ENCODE measurements at places on chromosomes 3 and 15.

- DNase-seq, result no peak
These were observed 156.1 kb downstream of the STAG1 start for GRCh38 chr3:136595913-136596697.

- no peak for DNase-seq
These were observed 111.8 kb downstream of the IGF2BP2 start for GRCh38 chr3:185713015-185713414.

GRCh38 chr3:16692486-16693344 is 87.5 kb upstream of the DAZL start:
- no peak for DNase-seq

GRCh38 chr3:79869461-79870312 is 101.9 kb upstream of the ROBO1 start:
- DNase-seq, result no peak

DNA sequence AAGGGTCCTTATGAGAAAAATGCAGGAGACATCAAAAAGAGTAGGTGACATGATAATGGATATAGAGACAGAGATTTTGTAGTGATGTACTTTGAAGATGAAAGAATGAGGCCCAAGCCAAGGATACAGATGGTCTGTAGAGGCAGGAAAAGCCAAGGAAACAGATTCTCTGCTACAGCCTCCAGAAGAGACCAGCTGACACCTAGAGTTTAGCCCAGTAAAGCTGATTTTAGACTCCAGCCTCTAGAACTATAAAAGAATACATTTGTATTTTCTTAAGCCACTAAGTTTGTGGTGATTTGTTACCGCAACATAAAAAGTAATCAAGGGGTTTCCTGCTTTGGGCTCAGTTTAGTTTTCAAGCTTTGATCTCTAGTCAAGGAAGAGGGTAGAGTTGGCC is 64.8 kb downstream of the STRIT1 start:
- no peak for DNase-seq

- DNase-seq, result no peak
These were observed 750 bp upstream of the HHLA2 start for GRCh38 chr3:108295421-108296175.

GRCh38 chr3:3200632-3201212 is 21.2 kb upstream of the CRBN start:
- DNase-seq, result peak; percentile 51

DNA sequence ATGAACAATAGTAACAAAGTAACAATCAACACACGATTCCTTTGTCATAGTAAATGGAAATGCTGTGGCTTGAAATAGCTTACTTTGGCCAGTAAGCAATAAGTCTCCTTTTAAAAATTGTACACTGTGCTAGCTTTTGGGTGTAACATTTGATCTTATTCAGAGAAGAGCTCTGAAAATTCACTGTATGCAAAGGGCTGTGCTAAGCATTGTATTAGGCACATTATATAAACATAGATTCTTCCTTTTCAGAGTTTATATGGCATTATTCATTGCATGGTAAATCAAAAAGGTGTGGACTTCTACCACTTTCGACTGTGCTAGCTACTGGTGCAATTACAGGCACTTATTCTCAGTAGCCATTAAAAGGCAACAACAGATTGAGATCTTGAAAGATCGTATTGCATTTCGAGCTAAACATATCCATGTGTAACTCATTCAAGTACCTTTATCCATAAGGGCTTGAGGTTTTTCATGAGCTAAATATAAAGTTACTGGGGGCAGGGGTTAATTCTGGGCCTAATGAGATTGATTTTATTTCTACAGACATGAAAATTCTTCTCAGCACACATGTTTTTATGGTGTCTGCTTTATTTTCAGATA is 246.8 kb downstream of the NR1D2 start:
- DNase-seq, result no peak

GRCh38 chr3:165463531-165463930 is 267.3 kb upstream of the SLITRK3 start:
- DNase-seq, result no peak

All from brain microvascular endothelial cell (primary cell).